Kidney glomerular epithelial cell (primary cell): ENCODE measurements at places on chromosomes 3 and 15.

- peak; percentile 32 for DNase-seq
Measured at GRCh38 chr3:179100652-179101051, 29.0 kb upstream of the ZMAT3 start.

GRCh38 chr15:74203914-74204431, 1.4 kb upstream of the STRA6 start:
- DNase-seq, result no peak

GRCh38 chr3:142027735-142028134, 121.6 kb downstream of the TFDP2 start:
- DNase-seq, result peak; percentile 46

GRCh38 chr3:69582044-69582443, 157.2 kb upstream of the MITF start:
- no peak for DNase-seq

- DNase-seq, result no peak
Measured at GRCh38 chr15:96340598-96341512, 10.4 kb downstream of the NR2F2 start.

DNA sequence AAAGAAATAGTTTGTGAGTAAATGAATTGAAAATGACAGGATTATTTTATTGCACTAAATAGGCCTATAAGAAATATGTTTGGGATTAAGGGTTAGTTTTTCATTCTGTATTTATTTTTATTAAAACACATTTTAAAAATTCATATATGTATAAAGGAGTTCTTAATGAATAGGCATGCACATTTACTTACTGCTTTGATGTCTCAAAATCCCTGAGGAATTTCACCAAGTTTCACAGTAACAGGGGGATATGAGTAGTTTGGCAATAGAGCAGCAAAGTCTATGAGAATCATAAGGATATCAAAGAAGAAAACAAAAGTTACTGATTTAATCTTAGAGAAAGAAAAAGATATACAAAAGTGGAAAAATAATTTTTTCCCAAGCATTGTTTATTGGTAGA, 411.7 kb downstream of the NAALADL2 start:
- no peak for DNase-seq
